ENCODE measurements at places on chromosomes 4 and X.

- DNase-seq, result no peak
Observed at GRCh38 chr4:86294883-86295282, 65.0 kb downstream of the MAPK10 start.

DNA sequence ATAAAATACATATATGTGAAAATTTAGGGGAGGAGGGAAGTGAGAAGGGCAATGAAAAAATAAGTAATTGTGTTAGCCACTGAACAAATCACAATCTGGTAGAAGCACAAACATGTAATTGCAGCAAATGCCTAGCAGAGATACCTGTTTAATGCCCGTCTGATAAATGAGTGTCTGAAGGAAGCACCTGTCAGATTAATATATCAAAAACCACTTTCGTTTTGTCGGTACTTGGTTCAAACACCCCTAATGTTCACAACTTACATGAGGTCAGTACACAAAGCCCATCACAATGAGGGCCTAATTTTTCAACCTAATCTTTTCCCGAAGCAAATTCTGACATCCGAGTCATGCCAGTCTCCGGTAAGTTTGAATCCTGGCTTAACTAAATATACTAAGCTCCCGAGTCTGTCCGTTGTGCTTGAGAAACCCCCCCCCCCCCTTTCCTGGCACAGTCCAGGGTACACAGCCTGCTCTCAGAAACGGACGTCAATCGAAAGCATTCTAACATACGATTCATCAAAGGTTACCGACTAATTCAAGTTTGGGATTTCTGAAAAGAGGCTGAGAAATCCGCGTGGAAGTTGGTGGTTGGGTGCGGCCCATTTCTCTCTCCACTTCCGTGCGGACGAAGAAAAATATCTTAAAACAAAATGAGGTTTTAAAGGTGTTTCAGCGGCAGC is 758 bp downstream of the SDAD1 start:
- no peak for DNase-seq

DNA sequence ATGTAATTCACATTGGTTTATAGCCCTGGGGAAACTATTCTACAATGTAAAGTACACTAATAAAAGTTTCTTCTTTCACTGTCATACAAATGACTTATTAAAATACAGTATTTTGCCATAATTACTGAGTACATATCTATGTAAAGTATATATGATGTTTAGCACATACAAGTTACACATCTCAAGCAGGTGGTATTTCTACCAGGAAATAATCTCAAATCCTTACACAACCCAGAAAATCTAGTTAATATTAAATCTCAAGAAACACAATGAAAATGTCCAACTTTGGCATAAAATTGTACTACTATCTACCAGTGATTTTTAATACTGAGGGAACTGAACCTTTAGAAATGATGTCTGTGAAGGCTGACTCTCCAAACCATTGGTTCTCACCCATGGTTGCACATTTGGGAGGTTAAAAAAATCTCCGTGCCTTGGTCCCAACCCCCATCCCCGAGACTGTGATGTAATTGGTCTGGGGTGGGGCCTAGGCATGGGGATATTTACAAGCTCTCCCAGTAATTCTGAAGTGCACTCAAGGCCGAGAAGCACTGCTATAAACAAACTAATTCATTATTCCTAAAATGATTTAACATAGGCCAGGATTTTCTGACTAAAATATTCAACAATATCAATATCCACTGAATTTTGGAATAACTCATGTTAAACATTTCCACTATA is 27.6 kb downstream of the MAP3K15 start:
- no peak for DNase-seq

DNA sequence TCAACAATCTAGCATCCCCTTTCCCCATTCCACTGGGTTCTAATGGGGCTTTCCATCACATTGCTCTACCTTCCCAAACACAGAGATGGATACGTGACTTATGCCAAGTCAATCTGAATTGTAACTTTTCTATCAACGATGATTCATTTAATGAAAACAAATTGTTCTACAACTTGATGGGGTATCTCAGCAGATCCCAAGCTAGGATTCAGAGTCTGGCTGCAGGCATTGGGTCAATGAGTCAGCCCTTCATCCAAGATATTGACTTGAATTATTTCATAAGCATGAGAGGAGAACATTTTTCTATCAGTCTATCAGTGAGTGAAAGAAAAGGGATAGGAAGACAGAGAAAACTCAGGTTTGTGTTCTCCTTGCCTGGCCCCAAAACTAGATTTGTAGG is 15.0 kb upstream of the HPGDS start:
- no peak for DNase-seq

- no peak for DNase-seq
Observed at GRCh38 chr4:157819693-157820464, 352.9 kb downstream of the GASK1B start.

GRCh38 chr4:184150102-184150839 is 67.4 kb downstream of the ENPP6 start:
- DNase-seq, result no peak

GRCh38 chrX:110180928-110181310 is 137.0 kb downstream of the AMMECR1 start:
- no peak for DNase-seq
